ENCODE measurements at places on chromosomes 4 and X.

DNA sequence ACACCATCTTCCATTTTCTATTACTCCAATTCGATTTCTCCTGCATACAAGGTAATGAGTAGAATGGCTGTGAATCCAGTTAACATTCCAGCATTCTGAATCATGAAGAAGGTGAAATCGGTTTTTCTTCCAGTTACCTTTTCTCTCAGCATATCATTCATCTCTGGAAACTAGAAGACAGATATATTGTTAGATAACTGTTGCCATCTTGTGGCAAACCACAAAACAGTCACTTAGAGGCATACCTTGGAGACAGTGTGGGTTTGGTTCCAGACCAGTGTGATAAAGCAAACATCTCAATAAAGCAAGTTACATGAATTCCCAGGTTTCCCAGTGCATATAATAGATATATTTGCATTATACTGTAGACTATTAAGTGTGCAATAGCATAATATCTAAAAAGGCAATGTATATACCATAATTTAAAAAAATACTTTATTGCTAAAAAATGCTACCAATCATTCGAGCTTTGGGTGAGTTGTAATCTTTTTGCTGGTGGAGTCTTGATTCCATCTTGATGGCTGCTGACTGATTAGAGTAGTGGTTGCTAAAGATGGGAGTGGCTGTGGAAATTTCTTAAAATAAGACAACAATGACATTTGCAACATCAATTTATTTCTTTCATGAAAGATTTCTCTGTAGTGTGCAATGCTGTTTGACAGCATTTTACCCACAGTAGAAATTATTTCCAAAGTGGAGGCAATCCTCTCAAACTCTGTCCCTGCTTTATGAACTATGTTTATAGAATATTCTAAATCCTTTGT is 82.1 kb downstream of the SLC39A8 start:
- DNase-seq, result peak; percentile 8

DNA sequence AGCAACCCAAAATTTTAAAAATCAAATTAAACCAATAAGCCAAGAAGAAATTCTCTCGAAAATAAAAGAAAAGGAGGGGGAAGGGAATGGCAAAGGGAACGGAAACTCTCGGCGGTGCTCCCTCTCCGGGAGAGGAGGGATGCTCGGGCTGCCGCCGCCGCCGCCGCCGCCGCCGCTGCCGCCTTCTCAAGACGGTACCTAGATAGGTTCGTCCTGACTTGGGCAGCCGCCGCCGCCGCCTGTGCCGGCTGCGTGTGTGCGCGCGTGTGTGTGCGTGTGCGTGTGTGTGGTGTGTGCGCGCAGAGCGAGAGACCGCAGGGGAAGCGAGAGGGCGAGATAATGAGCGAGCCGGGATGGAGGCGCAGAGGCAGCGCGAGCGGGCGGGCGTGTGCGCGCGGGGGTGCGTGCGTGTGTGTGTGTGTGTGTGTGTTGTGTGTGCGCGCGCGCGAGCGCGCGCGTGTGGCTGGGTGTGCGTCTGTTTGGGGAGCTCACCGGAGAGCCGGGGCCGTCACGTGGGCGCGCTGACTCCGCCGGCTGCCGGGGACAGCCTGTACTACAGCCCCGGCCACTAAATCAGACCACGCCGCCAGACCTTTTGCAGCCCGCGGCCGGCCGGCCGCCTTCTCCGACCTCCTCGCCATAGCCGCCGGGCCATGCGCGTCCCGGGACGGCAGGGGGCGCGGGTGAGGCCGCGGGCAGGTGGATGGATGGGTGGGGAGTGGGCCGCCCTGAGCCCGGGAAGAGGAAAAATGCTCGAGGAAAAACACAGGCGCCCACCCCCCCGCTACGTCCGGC is 111.6 kb downstream of the DHX15 start:
- peak; percentile 51 for DNase-seq

- DNase-seq, result no peak
These were observed 28.1 kb downstream of the MCUB start for GRCh38 chr4:109588176-109588575.

DNA sequence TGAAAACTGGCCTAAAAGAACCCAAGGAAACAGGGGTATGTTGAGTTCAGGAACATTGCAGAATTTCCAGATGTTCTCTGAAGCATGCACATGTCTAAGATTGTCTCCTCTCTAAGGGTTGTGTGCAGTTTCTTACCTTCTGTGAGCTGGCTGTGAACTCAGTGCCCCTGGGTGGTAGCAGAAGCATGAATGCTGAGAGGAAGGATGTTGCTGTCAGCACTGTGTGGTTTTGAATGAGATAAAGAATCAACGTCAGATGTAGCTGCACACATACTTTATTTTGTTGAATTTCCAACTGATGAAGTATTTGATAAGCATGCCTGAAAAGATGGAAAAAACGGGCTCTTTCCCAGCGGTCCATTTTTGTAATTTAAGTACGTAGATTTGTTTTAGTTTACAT is 23.8 kb upstream of the CD38 start:
- DNase-seq, result no peak

DNA sequence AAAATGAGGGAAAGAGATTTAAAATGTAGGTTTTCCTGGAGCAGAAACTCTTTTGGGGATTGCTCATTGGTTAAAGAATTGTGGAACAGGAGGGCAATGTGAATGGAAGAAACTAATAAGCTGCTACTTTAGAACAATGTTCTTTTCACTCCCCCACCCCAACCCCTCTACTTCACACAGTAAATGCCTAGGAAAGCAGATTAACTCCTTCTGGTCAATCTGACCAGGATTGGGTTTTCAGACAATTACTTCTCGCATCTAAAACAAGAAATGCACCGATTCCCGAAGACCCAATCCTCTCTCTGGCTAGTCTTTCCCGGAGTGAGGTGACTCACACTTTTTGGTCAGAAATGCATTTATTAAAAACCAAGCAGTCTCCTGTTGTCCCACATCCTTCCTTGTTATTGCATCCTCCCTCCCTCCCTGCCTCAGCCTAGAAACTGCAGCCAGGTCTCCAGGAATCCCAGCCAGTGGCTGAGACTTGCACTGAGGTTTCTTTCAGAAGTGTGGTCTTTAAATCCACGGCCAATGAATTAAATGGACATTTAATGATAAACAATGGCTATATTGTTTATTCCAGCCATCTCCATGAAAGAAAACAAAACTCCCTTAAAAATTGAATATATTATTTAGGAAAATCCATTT is 21.4 kb downstream of the MFAP3L start:
- no peak for DNase-seq

DNA sequence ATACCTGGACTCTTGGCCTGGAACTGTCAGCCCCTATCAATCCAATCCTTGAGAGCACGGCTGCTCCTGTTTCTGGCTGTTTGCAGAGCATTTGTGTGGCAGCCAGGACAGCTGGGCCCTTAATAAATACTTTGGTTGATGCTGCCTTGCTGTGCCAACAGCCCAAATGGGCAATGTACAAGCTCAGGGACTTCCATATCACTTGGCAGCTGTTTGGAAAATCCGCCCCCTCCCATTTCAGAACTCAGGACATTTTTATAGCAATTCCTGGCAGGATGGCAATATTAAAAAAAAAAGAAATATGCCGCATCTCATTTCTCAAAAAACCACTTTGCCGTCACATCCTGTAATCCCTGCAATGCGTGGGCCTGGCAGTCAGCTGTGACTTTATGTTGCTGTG is 218.9 kb downstream of the HS3ST1 start:
- DNase-seq, result no peak

DNA sequence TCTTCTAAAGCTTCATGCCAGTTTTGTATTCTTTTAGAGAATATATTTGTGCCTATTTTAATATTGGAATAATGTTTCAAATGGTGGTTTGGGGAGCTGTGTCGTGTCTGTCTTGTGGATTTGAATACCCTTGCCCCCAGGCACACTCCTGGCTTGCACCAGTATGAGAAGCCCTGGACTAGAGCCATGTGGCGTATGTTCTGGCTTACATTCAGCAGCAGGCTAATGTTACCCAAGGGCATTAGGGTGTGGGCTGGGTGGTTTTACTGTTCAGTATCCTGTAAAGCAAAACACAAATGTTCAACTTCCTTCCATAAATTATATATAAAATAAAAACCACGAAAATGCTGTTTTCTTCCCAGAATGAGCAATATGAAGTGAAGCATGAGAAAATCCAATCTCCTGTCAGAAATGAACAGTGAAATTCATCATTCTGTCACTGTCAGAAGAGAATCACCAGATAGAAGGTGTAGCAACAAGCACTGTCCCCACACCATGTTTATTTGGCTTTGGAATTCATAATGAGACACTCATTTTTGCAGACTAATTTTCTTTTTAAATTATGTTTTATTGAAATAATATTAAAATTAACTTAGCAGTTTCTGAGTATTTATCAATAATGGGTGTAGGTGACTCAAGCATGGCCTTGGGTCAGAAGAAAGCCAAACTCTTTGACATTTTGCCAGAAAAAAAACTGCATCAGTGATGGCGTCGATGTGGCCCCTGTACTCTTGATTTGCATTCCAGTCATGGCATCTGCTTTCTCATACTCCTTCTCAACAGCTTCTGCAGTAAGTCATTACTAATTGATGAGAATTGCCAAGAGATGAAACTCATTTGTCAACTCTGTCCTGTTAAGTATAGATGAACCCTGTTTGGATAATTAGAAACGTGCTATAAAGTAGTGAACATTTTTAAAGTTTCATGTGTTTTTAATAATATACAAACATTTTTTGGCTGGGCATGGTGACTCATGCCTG is 43.8 kb downstream of the WWC2 start:
- DNase-seq, result no peak

- DNase-seq, result peak; percentile 79
These were observed 29.5 kb upstream of the IRF2 start for GRCh38 chr4:184503869-184504300.

- no peak for DNase-seq
These were observed 921.8 kb upstream of the FTHL17 start for GRCh38 chrX:31993637-31994036.

DNA sequence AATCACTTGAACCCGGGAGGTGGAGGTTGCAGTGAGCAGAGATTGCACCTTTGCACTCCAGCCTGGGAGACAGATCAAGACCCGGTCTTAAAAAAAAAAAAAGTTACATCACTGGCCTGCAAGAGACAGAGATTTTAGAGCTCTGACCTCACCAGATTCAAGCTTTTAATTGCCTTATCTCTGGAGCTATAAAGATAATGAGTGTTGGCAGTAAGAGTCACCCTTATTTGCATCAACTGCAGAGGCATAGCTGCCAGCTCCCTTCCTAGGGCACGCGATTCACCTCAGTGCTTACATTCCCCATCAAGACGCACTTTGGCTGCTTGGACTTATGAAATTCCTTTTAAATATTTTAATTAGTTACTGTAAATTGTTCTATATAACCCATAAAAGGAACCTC is 12.5 kb upstream of the SPATA4 start:
- DNase-seq, result no peak

- DNase-seq, result no peak
These were observed 2.8 kb upstream of the AMTN start for GRCh38 chr4:70515367-70516250.

Measured in suppressor macrophage treated with lipopolysaccharide for 1 hour (primary cell).